Caki2 (cell line): ENCODE measurements at places on chromosomes 4 and X. TPM values are rescaled to one million over a fixed set of nuclear protein-coding genes. Genes with fewer than 3 reads are reported as not detected.
A peak's percentile ranks its signal among the peaks of the same experiment; 100 is the strongest.

- DNase-seq = no peak
Measured at GRCh38 chr4:182918044-182918607, 940 bp upstream of the DCTD start.

RNF128 gene
- 10.6 and 13.0 TPM in 2 replicates for total RNA-seq

DNA sequence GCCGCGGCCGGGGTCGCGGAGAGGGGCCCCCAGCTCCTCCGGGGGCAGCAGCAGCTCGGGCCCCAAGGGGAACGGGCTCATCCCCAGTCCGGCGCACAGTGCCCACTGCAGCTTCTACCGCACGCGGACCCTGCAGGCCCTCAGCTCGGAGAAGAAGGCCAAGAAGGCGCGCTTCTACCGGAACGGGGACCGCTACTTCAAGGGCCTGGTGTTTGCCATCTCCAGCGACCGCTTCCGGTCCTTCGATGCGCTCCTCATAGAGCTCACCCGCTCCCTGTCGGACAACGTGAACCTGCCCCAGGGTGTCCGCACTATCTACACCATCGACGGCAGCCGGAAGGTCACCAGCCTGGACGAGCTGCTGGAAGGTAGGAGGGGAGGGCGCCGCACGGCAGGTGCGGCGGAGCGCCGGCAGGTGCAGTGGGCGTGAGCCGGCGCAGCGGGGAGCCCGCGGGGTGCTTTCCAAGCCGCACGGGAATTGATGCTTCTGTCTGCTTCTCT, 886 bp downstream of the DCLK2 start:
- peak; percentile 64 for DNase-seq

DNA sequence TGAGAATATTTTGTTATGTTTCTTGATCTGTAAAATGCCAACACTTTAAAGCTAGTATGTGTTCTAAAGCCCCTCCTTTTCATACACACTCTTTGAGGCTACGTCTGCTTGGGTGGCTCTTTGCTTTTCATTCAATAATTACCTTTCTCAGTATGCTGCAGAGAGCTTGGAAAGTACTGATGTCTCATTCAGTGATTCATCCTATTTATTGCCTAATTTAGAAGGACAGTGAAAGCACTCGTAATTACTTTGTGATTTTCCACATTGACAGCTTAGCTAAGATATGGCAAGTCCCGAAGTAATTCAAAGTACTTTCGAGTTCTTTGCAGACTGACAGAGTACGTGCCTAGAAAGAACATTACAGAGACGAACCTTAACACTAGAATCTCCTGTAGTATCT, 57.2 kb downstream of the BMP15 start:
- DNase-seq = peak; percentile 49

DNA sequence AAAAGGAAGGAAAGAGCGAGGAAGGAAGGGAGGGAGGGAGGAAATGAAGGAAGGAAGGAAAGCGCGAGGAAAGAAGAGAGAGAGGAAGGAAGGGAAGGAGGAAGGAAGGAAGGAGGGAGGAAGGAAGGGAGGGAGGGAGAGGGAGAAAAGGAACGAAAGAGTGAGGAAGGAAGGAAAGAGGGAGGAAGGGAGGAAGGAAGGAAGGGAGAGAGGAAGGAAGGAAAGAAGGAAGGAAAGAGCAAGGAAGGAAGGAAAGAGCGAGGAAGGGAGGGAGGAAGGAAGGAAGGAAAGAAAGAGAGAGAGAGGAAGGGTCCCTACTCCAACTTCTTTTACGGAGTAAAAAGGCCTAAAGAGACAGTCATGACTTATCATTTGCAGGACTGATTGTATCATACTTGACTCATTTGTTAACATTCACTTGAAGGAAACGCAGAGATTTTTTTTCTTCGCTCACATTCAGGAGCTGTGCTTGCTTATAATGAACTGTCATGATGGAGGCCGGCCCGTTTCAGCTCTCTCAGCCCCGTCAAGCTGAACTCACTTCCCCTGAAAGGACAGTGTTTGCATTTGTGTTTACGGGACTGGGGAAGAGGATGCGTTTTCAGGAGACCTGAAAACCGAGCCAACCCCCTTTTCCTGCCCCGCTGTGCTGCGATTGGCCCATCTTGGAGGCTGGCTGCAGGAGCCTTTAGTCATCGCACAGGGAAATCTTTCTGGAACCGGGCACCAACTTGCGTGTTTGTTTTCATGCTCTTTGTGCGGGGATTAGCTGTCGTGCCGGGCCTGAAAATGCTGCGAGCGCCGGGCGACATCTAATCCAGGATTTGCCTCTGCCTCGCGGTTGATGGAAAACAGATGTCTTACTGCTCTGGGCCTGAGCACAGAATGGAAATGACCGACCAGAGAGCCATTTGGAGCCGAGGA, 17.8 kb downstream of the TRIM2 start:
- DNase-seq = peak; percentile 81

- peak; percentile 76 for DNase-seq
Measured at GRCh38 chr4:169251291-169252235, 19.2 kb downstream of the SH3RF1 start.

GRCh38 chr4:164572877-164573279, 181.1 kb upstream of the SMIM31 start:
- DNase-seq = peak; percentile 53

DNA sequence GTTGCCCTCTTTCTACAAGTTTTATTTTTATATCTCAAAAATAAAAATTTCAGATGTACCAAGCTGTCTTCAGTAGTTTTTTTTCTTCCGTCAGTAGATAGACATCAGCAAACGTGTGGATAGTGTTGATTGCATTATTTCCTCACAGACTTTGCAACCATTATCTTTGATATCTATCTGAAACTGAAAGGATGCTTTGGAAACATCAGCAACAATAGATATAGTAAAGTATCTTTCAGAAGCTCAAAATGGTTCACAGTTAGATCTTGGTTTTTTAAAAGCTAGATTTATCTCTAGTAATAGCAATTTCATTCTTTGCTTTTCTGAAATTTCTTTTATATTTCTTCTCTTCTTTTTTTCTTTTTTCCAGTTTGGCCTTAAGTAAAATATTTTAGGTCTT, 246.9 kb upstream of the PCDH7 start:
- no peak for DNase-seq

- DNase-seq = no peak
Measured at GRCh38 chrX:118221270-118221669, 104.7 kb upstream of the KLHL13 start.

GRCh38 chr4:26782830-26783202, 77.8 kb upstream of the STIM2 start:
- DNase-seq = no peak

GRCh38 chr4:104615496-104615895, 120.8 kb upstream of the CXXC4 start:
- no peak for DNase-seq

- DNase-seq = peak; percentile 51
Measured at GRCh38 chr4:151484396-151485102, 75.6 kb downstream of the FHIP1A start.

TXK gene
- total RNA-seq = 0.38 TPM in 1 of 2 replicates, not detected in the other

USP17L17 gene
- total RNA-seq = not detected in 2 replicates

DNA sequence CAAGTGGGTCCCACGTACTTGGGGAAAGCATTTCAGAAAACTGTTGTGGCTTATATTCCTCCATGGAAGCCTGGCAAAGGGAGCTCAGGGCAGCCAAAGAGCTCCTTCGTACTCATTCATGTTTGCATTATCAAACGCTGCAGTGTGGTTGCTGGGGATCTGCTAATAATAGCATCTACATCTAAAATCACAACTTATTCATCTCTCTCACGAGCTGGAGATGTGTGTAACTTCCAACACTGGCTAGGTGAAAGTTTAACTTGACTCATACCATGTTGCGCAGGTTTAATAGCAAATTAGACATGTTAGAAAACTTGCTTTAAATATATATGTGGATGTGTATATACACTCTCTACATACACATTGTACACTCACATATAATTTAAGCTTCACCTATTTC, 415.1 kb downstream of the AFF2 start:
- DNase-seq = no peak

GRCh38 chr4:128220286-128221235, 67.1 kb downstream of the PGRMC2 start:
- peak; percentile 18 for DNase-seq

C1GALT1C1 gene
- 42.0 and 66.8 TPM in 2 replicates for total RNA-seq

DNA sequence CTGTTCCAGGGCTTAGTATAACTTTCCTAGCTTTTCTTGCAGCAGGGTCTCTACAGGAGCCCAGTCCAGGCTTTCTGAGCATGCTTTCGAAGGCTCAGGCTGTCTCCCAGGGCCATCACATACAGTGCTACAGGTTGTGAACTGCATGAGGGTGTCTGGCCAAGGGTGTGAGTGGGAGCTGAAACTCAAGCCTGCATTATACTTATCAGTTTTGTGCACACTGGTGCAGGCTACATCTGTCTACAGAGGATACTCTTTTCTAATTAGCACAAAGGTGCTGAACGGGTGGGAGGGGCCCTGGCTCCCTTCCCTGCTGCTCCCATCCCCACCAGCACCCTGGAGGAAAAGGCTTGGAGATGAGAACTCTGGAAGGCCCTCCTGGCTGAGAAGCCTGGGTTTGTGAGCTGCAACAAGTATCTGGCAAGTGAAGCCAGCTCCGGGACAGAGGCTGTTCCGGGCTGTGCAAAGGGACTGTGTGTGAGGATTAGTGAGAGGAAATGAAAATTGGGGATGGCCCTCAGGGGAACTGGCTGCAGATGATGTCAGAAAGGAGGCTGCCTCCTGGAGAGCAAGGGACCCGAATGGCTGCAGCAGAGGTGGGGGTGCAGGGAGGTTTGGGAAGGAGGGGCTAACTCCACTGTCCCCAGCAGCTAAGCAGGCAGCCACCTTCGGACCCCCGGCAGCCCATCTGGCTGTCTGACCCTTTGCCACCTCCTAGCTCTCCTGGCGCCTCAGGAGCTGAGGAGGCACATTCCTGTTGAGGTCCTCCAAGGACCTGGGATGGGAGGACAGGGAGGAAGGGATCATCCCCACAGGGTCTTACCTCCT, 68.5 kb downstream of the EFNB1 start:
- DNase-seq = no peak

DNA sequence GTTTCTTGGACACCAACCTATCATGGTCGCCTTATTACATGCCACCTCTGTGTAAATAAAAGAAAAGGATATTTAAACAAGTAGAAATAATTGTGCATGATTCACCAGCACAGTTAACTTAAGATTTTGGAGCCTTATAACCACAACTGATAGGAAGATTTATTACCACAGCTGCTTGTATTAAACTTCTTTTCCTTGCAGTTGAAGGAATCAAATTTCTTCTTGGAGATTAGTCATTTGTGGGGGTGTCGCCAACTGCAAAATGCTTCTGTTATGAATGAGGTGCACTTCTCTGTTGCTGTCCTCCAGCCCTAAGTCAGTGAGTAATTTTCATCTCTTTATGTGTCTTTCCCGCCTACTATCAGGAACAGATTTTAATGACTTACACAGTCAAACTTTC, 73.3 kb downstream of the OR13H1 start:
- no peak for DNase-seq

DNA sequence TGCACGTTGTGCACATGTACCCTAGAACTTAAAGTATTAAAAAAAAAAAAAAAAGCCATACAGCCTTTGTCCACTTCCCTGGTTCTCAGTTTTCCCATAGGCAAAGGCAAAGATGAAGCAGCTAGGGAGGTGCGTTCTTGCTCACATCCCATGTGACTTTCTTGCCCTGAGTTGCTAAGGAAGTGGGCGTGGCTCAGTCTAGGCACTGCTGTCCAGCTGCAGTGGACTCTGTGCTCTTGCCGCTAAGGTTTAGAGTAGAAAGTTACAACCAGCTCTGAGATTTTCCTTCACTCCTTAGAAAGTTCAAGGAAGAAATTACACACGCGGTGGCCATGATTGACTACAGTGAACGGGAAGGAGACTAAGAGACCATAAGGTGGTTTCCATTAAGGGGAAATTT, 144.7 kb downstream of the NAA11 start:
- no peak for DNase-seq

DNA sequence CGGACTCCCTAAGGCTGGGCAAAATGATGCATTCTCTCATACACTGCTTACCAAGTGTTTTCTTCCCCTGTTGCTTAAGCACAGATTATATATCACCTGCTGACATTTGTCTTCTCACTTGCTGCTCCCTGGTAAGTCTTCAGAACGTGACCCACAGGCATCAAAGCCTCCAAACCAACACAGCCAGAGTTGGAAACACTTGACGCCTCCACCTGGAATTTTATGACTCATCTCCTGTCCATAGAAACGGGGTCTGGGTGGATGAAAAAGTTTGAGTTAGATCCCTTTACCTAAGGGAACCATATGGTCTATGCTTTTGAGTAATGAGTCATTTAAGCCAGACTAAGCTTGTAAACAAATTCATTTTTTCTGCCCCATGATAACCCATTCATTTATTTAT, 251.6 kb downstream of the USP46 start:
- DNase-seq = no peak

- DNase-seq = no peak
Measured at GRCh38 chr4:152672206-152673092, 7.3 kb downstream of the TMEM154 start.

GRCh38 chr4:47577779-47578553, 92.9 kb downstream of the ATP10D start:
- no peak for DNase-seq

HEPH gene
- total RNA-seq = not detected in 2 replicates

GRCh38 chr4:105166066-105166465, 19.4 kb downstream of the TET2 start:
- no peak for DNase-seq

H2BW2 gene
- not detected in 2 replicates for total RNA-seq

GRCh38 chr4:69134471-69134870, 38.2 kb downstream of the UGT2B7 start:
- no peak for DNase-seq

LCORL gene
- total RNA-seq = 29.6 and 33.8 TPM in 2 replicates

DNA sequence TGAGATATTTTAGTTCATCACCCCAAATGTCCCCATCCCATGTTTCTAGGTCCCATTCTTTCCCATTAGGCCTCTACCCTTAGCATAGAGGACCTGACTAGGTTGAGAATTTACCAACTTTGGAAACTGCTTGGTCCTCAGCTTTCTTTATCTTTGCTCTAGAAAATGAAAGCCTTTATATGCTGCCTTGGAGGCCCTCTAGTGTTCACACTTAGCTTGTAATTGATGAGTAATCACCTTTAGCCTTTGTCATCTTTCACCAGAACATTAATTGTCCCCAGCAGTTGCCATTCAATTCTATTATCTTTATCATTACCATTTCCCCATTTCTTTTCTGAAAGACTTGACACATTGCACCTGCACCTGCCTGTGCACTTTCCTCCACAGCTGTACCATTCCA, 589.2 kb upstream of the NR3C2 start:
- DNase-seq = peak; percentile 33

DNA sequence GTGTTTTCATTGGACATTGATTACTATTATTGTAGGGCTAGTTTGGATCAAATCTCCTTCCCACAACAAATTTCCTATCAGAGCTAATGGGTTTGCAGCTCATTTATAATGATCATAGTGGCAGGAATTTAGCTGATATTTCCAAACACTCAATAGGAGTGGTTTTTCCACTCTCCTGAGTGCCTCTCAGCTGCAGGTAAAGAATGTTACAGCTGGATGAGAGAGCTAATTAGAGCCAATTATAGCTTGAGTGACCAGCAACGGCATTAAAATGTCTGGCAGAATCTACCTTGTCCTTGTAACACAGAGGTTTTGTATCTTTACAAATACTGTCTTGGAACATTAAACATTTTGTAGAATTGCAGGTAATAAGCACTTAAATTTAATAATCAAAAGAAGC, 602.8 kb upstream of the EPHA5 start:
- no peak for DNase-seq

- no peak for DNase-seq
Measured at GRCh38 chr4:1501754-1502500, 95.7 kb upstream of the NKX1-1 start.
